ENCODE measurements at places on chromosomes 5 and 9.

GRCh38 chr5:173873306-173873922, 14.7 kb upstream of the CPEB4 start:
- DNase-seq, result no peak

GRCh38 chr5:151718153-151718552, 31.4 kb upstream of the SPARC start:
- no peak for DNase-seq

- no peak for DNase-seq
These were observed 80.1 kb downstream of the COL15A1 start for GRCh38 chr9:99023831-99024230.

DNA sequence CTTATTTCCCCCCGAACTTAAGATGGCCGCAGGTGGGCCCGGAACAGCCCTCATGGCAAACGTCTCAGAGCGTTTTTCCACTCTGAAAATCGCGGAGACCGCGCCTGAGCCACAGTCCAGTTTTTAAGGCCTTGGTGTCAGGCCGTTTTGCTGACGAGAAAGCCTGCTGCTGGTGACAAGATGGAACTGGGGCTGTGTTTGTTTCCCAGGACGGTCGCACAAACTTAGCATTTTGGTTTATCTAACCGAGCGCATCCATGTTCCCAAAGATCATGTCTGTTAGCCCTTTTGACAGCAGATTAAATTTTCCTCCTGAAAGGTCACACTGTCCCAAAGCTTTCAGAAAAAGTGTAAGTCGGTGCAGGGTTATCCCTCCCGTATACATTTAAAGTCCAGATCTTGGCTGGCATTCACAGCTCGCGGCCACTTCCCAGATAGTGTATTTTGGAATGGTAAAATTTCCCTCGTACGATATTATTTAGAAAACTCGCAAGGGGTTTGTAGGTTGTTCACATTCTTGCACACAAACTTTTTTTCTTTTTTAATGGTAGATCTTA, 812 bp downstream of the SREK1 start:
- no peak for DNase-seq

- no peak for DNase-seq
These were observed 42.9 kb upstream of the VDAC1 start for GRCh38 chr5:134047687-134048056.

GRCh38 chr9:114487607-114488300, 17.5 kb downstream of the WHRN start:
- DNase-seq, result peak; percentile 69

GRCh38 chr5:131156385-131156784, 8.7 kb downstream of the HINT1 start:
- DNase-seq, result no peak

- peak; percentile 76 for DNase-seq
These were observed 613 bp downstream of the ZBTB5 start for GRCh38 chr9:37464426-37465248.

GRCh38 chr9:129225815-129226214, 47.8 kb upstream of the IER5L start:
- peak; percentile 61 for DNase-seq

- no peak for DNase-seq
These were observed 17.9 kb upstream of the RLN1 start for GRCh38 chr9:5357431-5358105.

- DNase-seq, result no peak
These were observed 233.7 kb downstream of the GLIS3 start for GRCh38 chr9:4066120-4066519.

- no peak for DNase-seq
These were observed 155.2 kb downstream of the GAS1 start for GRCh38 chr9:86792136-86792535.

- peak; percentile 3 for DNase-seq
These were observed 224.1 kb downstream of the CACNA1B start for GRCh38 chr9:138101444-138102234.

DNA sequence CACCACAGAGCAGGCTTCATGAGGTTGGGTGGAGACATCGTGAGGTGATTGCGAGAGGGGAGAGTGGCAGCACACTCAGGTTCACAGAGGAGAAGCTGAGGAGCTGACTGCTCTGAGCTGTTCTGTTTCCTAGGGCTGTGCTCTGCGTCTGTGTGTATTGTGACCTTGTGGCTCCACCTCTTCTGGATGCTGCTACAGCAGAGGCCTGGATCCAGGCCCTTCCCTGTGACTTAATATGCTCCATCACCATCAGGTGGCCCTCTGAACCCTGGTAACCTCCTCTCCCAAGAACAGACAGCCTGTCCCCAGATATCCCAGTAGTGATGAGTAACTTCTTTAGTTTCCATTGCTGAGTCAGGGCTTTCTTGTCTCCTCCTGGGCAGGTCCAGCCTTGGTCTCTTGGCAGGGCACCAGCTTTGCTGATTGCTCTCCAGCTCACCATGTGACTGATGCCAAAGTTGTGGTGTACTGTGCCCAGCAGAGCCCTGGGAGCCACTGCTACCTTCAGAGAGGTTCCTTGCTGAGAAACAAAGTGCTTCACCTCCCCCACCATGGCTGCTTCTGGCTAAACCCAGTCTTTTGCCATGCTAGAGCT, 212.8 kb upstream of the CHD1 start:
- DNase-seq, result no peak

DNA sequence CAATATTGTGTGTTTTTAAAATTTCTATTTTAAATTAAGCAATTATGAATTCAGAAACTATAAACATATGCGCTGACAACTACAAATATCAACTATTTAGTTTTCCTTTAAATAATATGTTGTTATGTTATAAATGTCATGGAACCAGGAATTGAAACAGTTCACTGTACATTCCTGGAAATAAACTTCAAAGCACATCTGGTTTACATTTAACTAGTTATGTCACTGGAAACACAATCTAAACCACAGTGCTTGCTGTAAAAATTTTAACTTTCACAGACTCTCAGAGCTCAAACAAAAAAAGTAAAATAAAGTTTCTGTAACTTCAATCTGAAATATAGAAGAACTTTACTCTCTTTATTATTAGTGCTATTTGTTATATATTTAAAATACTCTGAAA, 179.2 kb downstream of the FBN2 start:
- no peak for DNase-seq

- DNase-seq, result no peak
These were observed 62.3 kb downstream of the FOXI1 start for GRCh38 chr5:170168002-170168401.

DNA sequence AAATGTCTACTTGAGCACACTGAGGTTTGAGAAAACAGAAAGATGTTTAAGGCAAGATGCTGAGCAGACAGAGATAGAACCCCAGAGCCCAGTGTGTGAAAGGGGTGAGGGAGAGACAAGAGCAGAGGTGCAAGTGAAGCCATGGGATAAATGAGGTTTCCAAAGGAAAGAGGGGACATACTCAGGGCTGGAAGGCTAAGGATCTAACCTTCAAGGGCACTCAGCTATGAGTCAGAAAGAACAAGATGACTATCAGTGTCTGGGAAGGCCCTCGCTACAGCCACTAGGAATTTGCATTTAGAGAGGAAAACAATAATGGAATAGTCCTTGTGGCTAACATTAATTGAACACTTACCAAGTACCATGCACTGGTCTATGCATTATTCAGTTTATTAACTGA, 113.7 kb downstream of the HTR4 start:
- DNase-seq, result no peak

DNA sequence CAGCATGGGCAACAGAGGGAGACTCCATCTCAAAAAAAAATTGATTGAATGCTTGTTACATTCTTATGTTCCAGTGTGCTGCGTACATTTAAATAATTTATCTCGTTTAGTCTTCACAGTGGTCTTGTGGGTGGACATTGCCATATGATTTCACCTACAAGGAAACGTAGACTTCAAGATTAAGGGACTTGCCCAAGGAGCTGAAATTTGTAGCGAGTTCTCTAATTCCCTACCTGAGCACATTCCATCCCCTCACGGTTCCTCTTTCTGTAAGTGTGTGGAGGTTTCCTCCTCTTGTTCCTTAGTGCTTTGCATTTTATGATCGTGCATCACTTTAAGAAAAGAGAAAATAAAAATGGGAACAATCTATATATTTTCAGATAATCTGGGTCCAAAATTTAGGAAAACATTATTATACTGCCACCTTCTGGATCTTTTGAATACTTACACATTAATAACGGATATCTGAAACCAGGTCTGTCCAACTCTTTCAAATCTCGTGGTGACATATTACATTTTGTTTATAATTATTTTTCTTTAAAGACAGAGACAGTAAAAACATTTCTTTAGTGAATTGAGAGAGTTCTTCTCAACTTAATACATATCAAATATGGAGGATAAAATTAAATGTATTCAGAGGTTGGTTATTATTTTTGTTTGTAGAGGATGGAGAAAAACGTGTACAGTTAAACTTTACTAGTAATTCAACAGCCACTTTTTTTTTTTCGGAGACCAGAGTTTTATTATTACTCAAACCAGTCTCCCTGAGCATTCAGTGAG, 29.9 kb upstream of the C7 start:
- DNase-seq, result no peak
